ENCODE measurements at places on chromosomes 2 and 18. TPM values are rescaled to one million over a fixed set of nuclear protein-coding genes. Genes with fewer than 3 reads are reported as not detected.

CIB4 gene
- 0.40 TPM for polyA plus RNA-seq

ACKR3 gene
- polyA plus RNA-seq, result 75.3 TPM

FSIP2 gene
- 3.5 TPM for polyA plus RNA-seq

KHK gene
- 54.9 TPM for polyA plus RNA-seq

NPHP1 gene
- polyA plus RNA-seq, result 14.6 TPM

CCDC150 gene
- polyA plus RNA-seq, result 19.7 TPM

IL18RAP gene
- polyA plus RNA-seq, result 0.44 TPM

C1QL2 gene
- not detected for polyA plus RNA-seq

HOXD9 gene
- 56.4 TPM for polyA plus RNA-seq

RAMP1 gene
- polyA plus RNA-seq, result 2.7 TPM

CFC1B gene
- polyA plus RNA-seq, result not detected

HNRNPLL gene
- polyA plus RNA-seq, result 74.0 TPM

WNT6 gene
- polyA plus RNA-seq, result 0.10 TPM

DNA sequence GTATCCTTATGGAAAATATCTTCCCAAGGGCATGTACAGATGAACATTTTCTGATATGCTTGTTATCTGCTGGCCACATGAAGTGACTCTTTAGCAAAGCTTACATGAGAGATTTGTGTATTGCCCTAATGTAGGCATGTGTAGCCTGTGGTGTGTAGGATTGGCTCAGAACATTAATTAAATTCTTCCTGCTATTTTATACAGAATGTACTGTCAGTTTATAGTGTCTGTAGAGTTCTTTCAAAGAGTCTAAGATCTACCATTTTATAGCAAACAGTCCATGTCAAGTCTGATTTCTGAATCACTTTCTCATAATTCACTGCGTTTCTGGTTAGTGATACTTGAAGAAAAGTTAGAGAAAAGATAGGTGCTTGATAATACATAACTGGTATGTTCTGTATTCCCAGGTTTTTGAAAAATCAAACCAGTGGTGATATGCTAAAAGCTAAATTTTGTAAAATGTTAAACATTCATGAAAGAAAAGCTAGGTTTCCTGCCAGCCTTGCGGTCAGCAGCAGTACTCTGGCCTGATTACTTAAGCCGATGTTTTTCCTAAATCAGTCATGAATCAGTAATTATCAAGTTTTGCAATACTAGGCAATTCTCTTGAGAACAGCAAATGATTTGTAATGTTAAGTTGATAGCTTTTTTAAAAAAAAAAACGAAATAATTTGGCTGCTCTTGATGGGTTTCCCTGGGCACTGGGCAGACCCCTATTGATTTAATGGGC lies 30.9 kb upstream of the EFEMP1 start:
- no peak for DNase-seq

DNA sequence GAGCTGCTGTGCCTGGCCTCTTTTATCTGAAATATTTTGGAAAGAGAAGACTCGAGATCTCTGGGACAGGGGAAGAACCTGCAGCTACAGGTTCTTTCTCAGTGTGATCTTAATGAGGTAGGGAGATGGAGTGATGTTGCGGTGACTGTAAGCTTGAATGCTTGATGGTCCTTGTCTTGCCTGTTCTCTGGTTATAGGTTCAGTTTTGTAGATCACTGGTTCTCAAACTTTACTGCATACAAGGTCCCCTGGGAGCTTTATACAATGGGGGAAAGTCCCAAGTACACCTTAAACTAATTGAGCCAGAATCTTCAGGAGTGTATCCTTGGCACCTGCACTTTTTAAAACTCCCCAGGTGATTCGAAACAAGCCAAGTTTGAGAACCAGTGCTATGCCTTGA lies 136.7 kb upstream of the CXCR4 start:
- DNase-seq, result no peak

DNA sequence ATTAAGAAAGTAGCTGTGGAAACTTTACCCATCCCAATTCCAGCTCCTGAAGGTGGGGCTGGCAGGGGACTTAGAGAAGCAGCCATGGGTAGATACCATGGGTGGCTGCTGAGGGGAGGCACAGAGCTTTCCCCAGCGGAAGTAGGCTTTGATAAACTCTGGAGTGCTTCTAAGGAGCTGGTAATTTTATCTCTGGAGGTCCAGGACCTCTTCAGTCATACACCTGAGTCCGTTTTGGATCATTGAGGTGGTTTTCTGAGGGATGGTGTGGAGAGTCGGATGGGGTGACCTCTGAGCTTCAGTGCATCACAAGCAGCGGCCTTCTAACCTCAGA lies 36.7 kb upstream of the BMP10 start:
- no peak for DNase-seq

- no peak for DNase-seq
Observed at GRCh38 chr2:67694445-67694844, 297.3 kb downstream of the ETAA1 start.

DNA sequence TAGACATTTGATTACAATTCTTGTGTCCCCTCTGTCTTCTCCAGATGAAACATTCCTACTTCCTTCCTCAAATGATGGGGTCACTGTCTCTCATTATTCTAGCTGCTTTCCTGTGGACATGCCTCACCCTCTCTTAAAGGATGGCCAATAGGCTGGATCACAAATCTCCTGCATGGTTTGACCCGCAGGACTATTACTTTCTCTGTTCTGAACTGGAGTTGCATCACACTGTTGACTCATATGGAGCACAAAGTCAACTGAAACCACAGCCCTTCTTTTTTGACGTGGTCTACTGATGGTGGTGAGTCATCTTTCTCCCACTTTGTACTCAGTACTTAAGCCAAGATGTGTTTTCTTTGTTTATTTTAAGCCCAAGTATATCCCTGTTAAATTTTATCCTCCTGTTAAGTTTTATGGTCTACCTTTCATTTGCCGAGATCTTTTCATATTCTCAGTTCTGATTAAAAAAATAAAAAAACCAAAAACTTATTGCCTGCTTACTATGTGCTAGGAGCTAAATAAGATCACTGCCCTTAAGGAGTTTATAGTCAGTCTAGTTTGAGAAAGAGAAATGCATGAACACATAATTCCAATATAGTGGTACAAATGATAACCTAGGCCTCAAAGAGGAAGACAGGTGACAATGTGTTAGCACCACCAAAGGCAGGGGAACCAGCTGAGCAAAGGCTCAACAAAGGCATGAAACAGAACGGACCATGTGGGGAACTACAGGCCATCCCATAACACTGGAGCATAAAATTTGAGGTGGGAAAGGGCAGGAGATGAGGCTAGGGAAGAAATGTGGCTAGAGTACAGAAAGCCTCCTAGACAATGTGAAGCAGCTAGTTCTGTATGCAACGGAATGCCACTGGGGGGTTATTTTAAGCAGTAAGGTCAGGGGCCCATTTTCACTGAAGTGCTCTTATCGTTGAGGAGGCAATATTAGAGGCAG lies 67.6 kb upstream of the ZFP36L2 start:
- no peak for DNase-seq

- no peak for DNase-seq
Observed at GRCh38 chr2:195642027-195642678, 14.9 kb upstream of the SLC39A10 start.

GRCh38 chr18:67131498-67131897 lies 385.0 kb downstream of the DSEL start:
- DNase-seq, result no peak

- no peak for DNase-seq
Observed at GRCh38 chr18:46629361-46629760, 27.7 kb downstream of the LOXHD1 start.

- DNase-seq, result no peak
Observed at GRCh38 chr2:174327841-174328113, 7.0 kb upstream of the SP9 start.

DNA sequence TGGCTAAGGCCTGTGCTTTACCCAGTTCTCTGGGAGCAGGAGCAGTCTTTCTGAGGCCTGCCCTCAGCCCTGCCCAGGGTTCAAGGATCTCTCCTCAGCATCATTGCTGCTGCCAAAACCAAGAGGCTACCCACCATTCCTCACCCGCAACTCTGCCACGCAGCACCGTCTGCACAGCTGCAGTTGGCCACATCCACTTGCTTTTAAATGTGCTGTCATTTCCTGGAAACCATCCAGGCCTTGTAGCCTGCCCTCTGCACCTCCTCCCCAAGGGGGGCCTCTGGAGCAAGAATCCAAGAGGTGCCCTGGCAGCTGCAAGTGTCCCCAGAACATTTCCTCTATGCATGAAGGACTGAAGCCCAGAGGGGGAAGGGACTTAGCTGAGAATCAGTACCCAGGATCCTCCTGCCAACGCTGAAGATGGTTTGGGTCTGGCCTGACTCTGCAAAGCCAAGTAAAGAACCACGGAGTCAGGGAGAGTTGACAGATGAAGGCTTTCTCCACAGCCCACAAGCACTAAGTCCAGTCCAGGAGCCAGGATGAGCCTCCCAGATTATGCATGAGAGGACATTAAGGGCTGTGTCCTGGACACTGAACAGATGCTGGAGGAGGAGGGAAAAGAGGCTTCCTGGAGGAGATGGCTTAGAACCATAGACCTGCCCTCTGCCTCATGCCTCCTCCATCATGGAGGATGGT lies 14.9 kb downstream of the EMX1 start:
- DNase-seq, result no peak

DNA sequence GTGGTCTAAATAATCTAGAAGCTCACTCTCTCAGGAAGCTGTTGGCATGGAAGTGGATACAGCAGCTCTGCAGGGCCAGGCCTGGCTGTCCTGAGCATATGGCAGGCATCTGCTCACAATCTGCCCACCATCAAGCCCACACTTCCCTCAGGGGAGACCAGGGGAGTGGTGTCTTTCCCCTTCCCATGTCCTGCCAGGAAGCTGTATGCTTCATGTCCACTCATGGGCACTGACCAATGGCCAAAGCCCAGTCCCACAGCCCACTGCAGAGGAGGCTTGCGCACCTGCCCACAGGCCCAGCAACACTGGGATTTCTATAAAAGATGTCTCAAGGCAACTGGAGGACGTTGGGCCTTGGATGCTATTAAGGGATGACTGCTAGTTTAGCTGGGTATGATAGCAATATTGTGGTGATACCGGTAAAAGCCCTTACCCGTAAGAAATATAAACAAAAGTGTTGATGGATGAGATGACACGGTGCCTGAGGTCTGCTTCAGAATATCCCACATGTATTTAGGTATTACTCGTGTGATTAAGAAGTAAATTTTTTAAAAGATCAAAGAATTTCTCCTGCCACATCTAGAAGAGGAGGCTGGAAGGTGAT lies 106.7 kb upstream of the CTDP1 start:
- DNase-seq, result no peak

- DNase-seq, result no peak
Observed at GRCh38 chr2:54194761-54195750, 61.0 kb downstream of the TSPYL6 start.

- no peak for DNase-seq
Observed at GRCh38 chr2:70121627-70122372, 34.5 kb downstream of the PCBP1 start.

- no peak for DNase-seq
Observed at GRCh38 chr2:35819033-35819432, 536.5 kb upstream of the CRIM1 start.

DNA sequence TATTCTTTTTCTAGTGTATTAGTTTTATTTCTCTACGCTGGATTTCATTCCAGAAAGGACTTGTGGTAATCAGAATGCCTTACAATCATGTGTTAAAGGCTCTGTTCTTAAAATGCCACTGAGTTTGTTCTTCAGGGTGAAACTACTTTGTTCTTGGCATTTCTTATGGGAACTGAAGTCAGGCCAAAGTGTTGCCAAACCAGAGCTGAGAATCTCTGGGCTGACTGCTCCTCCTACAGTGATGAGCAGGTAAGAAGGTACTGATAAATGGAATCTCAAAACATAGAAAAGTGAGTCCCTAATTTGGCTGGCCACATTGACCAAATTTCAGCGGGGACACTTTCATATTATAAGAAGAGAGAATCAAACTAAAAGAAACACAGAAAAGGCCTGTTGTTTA lies 55.1 kb upstream of the ZNF397 start:
- DNase-seq, result no peak

DNA sequence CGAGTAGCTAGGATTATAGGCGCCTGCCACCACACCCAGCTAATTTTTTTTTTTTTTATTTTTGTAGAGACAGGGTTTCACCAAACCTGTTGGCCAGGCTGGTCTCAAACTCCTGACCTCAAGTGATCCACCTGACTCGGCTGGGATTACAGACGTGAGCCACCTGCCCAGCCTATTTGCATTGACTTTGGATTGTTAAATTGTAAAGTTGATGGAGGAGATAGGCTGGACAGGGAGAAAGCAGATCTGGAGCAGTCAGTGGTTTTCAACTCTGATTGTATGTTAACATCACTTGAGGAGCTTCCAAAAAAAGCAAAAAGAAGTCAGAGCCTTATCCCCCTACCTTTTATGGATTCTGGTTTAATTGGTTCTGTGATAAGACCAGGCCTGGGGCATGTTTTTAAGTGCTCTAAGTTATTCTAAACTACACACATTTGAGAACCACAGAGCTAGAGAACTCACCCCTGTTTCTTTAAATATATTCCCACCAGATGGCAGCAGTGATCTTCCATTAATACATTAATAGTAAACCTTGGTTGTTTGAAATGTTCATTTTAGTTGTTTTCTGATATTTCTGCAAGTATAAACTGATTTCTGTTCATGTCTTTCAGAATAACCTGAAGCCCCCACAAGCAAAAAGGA lies 7.5 kb downstream of the C2orf49 start:
- DNase-seq, result no peak

GRCh38 chr2:201932511-201932910 lies 101.1 kb upstream of the FZD7 start:
- DNase-seq, result no peak

DNA sequence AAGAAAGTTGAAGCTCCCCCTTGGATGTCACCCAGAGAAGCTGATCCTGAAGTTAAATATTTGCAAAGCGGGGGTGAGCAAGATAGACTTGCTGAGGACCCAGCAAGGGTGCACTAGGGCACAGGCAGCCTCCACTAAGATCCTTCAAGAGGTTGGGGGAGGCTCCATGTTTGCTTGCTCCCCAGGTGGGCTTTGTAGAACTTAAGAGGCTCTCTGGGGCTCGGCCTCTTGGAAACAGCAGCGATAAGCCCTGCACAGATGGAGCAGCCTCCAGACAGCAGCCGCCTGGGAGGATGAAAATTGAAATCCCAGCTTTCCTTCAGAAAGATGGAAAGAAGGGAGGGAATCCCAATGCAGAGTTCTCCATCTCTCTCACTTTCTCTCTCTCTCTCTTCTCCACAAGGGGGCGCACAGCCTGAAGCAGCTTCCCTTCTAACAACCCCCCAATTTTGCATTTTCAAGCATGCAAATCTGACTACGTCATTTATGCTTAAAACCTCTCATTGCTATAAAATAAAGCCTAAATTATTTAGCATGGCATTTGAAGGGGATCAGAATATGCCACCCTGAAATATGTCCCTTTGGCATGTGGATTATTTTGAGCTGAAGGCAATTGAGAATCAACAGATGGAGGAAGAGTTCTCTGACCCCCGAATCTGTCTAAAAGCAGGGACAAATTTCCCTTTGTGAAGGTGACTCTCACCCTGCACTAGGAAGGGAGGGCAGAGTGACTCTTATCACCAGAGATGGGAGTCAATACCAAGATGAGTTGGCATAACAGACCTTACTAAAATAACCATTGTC lies 185.7 kb upstream of the KLHL29 start:
- no peak for DNase-seq
